ENCODE measurements at places on chromosomes 1 and 21. TPM values are rescaled to one million over a fixed set of nuclear protein-coding genes. Genes with fewer than 3 reads are reported as not detected.

ERRFI1 gene
- 1.4 TPM for total RNA-seq

ESPN gene
- 1.7 TPM for total RNA-seq

ETV3L gene
- not detected for total RNA-seq

RRAGC gene
- 15.8 TPM for total RNA-seq

APP gene
- total RNA-seq, result 18.8 TPM

CD160 gene
- total RNA-seq, result 0.20 TPM

FAM151A gene
- not detected for total RNA-seq

GPR3 gene
- total RNA-seq, result 0.42 TPM

FYB2 gene
- total RNA-seq, result not detected

ATP1A2 gene
- not detected for total RNA-seq

AJAP1 gene
- not detected for total RNA-seq

TRIM45 gene
- total RNA-seq, result 0.50 TPM

FLG2 gene
- not detected for total RNA-seq

ZBTB8B gene
- not detected for total RNA-seq

S100A14 gene
- total RNA-seq, result not detected

FAAH gene
- total RNA-seq, result 5.3 TPM

CLDN17 gene
- not detected for total RNA-seq

SLC45A1 gene
- total RNA-seq, result 0.50 TPM

FAM163A gene
- not detected for total RNA-seq

KRTAP12-2 gene
- not detected for total RNA-seq

SPRR2E gene
- total RNA-seq, result not detected

TNNT2 gene
- total RNA-seq, result not detected

LIN28A gene
- total RNA-seq, result not detected

GFI1 gene
- 56.4 TPM for total RNA-seq

XCL2 gene
- 19.3 TPM for total RNA-seq

GJB4 gene
- not detected for total RNA-seq

DNASE2B gene
- total RNA-seq, result not detected

FBXO44 gene
- 59.2 TPM for total RNA-seq

OR2AK2 gene
- not detected for total RNA-seq

ZNF697 gene
- total RNA-seq, result 0.22 TPM

PPIAL4G gene
- total RNA-seq, result 1.6 TPM

LCE3D gene
- not detected for total RNA-seq

CACHD1 gene
- total RNA-seq, result 0.91 TPM

SLC44A5 gene
- total RNA-seq, result 0.79 TPM

EXO5 gene
- total RNA-seq, result 19.4 TPM

KIRREL1 gene
- not detected for total RNA-seq
